Ureter (tissue), 1 donor: ENCODE measurements at places on chromosomes 2 and 18. TPM values are rescaled to one million over a fixed set of nuclear protein-coding genes. Genes with fewer than 3 reads are reported as not detected.

The ATP6V1B1 gene
- 2.4 TPM for total RNA-seq

The RPRM gene
- total RNA-seq: 7.7 TPM

The CAVIN2 gene
- total RNA-seq: 52.4 TPM

The ZSWIM2 gene
- not detected for total RNA-seq

The GPR45 gene
- not detected for total RNA-seq
